ENCODE measurements at places on chromosomes 13 and 19. TPM values are rescaled to one million over a fixed set of nuclear protein-coding genes. Genes with fewer than 3 reads are reported as not detected.

The ZNF536 gene
- total RNA-seq: 0.41 TPM

The VN1R2 gene
- not detected for total RNA-seq

The RYR1 gene
- not detected for total RNA-seq

The GJA3 gene
- 0.25 TPM for total RNA-seq

The NCR1 gene
- not detected for total RNA-seq

The S1PR4 gene
- total RNA-seq: not detected

Data from H4 (cell line).